ENCODE measurements at places on chromosomes 1 and 21.
A peak's percentile ranks its signal among the peaks of the same experiment; 100 is the strongest.

DNA sequence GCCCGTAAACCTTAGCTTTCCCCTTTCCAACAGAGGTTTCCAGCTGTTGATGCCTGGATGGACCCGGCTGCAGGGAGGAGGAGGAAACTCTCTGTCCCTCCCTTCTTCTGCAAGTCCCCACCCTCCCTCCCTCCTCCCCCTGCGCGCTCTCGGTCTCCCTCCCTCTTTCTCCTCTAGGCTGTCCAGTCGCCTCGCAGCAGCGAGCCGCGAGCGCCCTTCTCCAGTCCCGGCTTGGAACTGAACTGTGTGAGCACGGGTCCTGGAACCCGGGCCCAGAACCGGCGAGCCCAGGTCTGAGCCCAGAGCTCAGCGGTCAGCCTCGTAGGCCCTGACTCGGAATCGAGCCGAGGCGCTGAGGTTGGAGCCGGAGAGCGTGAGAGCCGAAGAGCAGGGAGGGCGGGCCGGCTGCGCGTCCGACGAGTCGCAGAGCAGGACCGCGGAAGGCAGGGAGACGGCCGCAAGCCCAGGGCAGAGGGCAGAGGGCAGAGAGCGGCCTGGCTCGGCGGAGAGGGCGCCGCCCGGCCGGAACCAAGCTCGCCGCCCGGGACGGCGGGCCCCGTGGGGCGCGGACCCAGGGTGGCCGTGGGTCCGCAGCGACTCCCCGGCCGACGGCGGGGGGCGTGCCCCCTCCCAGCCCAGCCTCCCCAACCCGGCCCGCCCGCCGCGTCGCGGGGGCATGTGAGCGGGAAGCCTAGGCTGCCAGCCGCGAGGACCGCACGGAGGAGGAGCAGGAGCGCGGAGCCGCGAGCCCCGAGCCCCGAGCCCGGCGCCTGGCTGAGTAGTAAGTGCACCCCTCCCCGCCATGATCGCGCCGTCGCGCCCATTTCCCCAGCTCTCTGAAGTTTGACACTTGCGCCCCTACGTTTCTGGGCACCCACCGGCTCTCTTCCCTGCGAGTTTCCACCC, at the start of gene SOX13:
TSS of gene SOX13 (plus strand) at position 185 of the 906 bp plus-strand sequence. CDS start 39,801 bp downstream, outside the sequence.
- peak; percentile 28 for DNase-seq

GRCh38 chr1:38576241-38576640, 283.3 kb downstream of the RRAGC start:
- DNase-seq = no peak

DNA sequence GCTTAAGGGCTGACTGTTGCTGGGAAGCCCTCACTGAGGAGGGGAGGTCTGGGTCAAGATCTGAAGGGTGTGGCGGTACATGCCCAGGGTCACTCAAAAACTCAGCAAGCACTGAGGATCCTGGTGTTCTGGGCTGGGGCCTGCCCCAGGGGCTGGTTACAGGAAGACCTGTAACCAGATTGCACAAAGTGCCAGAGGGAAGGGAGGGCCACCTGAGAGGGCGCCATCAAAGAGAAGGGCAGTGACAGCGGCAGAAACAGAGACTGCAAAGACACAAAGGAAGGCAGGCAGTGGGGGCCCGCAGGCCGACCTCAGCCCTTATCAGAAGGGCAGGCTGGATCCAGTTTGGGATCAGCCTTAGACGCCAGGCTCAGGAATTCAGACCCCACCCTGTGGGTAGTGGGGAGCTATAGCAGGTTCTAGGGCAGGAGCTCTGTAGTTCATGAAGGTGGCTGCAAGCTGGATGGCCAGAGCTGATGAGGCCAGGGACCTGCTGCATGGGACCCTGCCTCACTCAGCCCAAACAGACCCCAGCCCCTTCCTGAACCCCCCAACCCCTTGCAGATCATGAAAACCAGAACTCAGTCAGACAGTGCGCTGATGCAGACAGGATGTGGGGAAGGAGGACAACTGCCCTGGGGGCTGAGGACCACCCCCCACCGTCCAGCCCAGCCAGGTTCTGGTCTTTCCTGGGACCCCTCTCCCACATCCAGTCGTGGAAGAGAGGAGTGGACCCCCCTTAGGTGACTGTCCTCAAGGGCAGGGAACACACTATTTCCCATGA, 3.9 kb downstream of the SH2D5 start:
- no peak for DNase-seq

DNA sequence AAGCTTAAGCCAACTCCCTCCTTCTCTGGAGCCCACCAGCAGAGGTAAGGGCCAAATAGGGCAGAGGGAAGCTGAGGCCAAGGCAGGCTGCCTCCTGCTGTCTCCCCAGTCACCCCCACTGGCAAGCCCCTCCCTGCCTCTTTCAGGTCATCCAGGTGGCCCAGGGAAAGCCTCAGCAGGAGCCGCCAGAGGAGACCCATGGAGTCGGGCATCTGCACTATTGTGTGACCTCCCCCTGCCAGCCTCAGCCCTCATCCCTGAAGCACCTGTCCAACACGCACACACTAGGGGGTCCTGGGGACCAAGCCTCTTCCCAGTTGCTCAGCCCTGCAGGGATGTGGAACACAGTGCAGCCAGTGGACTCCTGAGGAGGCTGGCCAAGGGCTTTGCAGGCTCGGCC, 5.3 kb upstream of the NAXE start:
- DNase-seq = no peak

GRCh38 chr1:234701737-234702341, 91.9 kb upstream of the IRF2BP2 start:
- DNase-seq = no peak

- no peak for DNase-seq
Observed at GRCh38 chr1:208167261-208167869, 76.8 kb downstream of the PLXNA2 start.

- no peak for DNase-seq
Observed at GRCh38 chr1:236794585-236795034, 482 bp upstream of the MTR start.

DNA sequence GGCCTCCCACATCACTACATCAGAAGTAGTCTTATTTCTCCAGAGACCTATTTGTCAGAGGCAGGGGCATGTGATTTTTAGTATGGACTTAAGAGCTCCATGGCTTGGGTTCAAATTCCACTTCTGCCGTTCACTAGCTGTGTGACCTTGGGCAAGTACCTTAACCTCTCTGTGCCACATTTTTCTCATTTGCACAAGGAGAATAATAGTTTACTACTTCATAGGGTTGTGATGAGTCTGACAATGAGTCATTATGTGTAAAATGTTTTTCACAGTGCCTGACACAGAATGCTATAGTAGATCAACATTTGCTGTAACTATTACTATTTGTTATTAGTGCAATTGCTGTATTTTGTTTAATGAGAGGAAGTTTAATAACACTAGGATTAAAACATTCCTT, 200.6 kb downstream of the PRDM2 start:
- DNase-seq = no peak

DNA sequence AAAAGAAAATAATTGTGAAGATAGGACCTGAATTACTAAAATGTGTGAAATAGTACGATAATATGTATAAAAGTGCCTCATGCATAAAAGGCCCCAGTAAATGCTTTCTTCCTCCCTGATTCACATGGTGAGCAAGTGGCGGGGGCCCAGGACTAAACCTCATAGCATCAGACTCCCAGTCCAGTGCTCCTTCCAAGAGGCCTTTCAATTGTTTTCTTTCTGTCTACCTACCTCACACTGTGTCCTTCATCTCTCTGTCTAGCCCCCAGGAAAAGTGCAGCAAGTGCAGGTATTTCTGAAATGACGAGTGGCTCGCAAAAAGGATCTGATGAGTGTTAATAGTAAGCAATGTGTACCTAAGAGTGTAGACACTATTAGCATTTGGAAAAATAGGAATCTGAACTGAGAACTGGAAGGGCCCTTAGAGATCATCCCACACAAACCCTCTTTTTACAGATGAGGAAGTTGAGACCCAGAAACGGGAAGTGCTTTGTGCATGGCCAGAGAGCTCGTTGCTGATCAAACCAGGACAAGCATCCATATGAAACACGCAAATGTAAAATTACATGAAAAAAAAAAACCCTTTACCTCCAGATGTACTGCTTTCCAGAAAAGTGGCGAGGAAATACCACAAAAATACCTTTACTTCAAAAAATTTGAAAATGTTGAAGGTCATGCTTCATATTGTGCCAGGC, 118.2 kb upstream of the HOOK1 start:
- peak; percentile 13 for DNase-seq

- no peak for DNase-seq
Observed at GRCh38 chr1:64502931-64503330, 33.0 kb downstream of the CACHD1 start.

DNA sequence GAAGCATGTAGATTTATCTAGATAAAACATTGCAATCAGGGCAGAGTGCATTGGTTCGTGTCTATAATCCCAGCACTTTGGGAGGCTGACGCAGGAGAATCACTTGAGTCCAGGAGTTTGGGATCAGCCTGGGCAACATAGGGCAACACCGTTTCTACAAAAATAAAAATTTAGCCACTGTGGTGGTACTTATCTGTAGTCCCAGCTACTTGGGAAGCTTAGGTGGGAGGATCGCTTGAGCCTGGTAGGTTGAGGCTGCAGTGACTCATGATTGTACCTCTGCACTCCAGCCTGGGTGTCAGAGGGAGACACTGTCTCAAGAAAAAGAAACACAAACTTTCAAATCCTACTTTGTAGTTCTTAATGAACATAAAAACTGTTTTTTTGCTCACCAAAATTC, 64.2 kb upstream of the RCC1 start:
- DNase-seq = no peak

DNA sequence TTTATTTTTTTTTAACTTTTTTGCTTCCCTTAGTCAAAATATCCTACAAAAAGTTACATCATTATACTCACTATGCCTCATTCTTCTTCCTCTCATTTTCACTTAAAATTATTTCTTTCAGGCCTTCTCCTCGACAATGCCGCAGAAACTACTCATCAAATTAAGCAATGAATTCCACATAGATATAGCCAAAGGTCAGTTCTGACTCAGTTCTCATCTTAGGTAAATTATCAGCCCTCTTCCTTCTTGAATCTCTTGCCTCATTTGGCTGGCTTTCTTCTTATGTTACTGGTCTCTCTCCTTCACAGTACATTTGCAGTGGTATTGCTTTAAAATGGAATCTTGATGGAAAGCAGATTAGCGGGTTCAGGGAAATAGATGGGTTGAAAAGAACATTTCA, 260.7 kb upstream of the BRINP3 start:
- DNase-seq = no peak

DNA sequence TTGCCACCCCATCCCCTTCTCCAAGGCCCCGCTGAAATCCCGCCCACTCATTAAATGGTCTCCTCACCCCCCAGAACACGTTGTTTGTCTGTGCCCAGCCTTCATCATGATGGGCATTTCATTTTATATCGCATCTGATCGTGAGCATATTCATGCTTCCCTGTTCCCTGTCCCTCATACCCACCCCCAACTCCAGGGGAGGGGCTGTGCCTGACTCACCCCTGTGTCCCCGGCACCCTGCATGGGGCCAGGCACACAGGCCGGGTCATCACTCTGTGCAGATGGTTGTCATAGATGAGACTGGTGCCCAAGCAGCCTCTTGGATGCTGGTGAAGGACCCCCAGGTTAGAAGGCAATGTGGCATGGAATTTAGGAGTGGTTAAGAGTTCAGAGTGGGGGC, 11.0 kb downstream of the CAMK2N1 start:
- DNase-seq = no peak

GRCh38 chr1:232306269-232306961, 323.5 kb downstream of the SIPA1L2 start:
- DNase-seq = no peak

All from CD4-positive, alpha-beta T cell treated with Interleukin-12 subunit alpha and Interleukin-12 subunit beta, for 1 hour (primary cell).